ENCODE measurements at places on chromosomes 16 and 17. TPM values are rescaled to one million over a fixed set of nuclear protein-coding genes. Genes with fewer than 3 reads are reported as not detected.

Gene C17orf100
- 0.58 TPM for total RNA-seq

Gene MMP28
- total RNA-seq = 51.7 TPM

Gene UBE2G1
- 57.6 TPM for total RNA-seq

Gene NLRC3
- 1.2 TPM for total RNA-seq

Gene CA4
- 100 TPM for total RNA-seq

Gene PRSS27
- 0.48 TPM for total RNA-seq

Gene UMOD
- not detected for total RNA-seq

Gene HSPB9
- total RNA-seq = not detected

Gene SCRN2
- 70.6 TPM for total RNA-seq

Gene OTOP3
- total RNA-seq = not detected

Gene ENPP7
- total RNA-seq = 0.26 TPM

Gene OR1G1
- total RNA-seq = not detected

Gene CACNG4
- total RNA-seq = not detected

Gene CMTM2
- total RNA-seq = 1.00 TPM

Gene CHST6
- total RNA-seq = 0.16 TPM

Gene FBXO39
- 0.90 TPM for total RNA-seq

Gene SIRT7
- 16.9 TPM for total RNA-seq

Gene SCGB1C2
- not detected for total RNA-seq

Gene PNPO
- 28.2 TPM for total RNA-seq

Gene KRTAP4-8
- total RNA-seq = not detected

Gene GPR179
- total RNA-seq = not detected

Gene LPO
- not detected for total RNA-seq

Measured in mesenteric fat pad (tissue), 1 donor.